Airway epithelial cell (primary cell): ENCODE measurements at places on chromosomes 7 and 10. TPM values are rescaled to one million over a fixed set of nuclear protein-coding genes. Genes with fewer than 3 reads are reported as not detected.

Gene CLCN1
- 0.21 TPM in 1 of 2 replicates, not detected in the other for total RNA-seq

Gene MGMT
- 39.8 and 48.7 TPM in 2 replicates for total RNA-seq

Gene PILRA
- not detected in 2 replicates for total RNA-seq

Gene ASAH2B
- total RNA-seq = 3.5 and 7.0 TPM in 2 replicates

Gene ZNF467
- 4.4 and 4.6 TPM in 2 replicates for total RNA-seq

Gene ANKRD61
- total RNA-seq = not detected in 2 replicates
